NAMALWA (cell line): ENCODE measurements at places on chromosomes 5 and 9.

DNA sequence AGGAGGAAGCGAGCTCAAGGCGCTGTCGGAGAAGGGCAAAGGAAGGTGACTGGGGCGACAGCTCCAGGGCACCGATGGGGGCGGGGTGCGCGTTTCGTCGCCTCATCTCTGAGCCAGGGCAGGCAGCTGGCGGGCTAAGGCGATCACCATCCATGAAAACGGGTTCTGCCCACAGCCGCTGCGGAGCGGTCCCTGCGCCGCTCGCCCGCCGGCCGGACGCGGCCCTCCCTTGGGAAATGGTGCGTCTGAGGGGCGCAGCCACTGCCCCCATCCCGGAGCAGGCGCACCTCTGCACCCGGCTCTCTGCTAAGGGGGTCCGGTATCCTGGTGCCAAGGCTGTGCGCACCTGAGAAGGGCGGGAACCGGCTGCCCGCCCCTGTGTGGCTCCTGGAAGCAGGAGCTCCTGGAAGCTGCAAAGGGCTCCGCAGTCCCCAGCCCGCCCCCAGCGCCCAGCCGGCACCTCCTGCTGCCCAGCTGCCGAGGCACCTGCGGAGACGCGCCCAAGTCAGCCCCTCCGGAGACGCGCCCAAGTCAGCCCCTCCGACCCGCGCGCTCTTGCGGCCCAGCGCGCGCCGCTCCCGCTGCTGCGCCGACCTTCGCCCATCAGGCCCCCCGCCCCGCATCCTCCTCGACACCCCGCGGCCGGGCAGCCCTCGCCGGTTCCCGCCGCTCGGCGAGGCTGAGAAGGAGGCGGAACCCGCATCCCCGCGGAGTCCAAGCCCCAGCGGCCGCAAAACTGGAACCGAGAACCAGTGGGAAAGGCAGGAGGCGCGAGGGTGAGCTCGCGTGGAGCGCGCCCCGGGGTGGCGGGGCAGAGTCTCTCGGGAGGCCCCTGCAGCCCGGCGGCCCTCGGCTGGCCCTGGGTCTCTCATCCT is 757 bp downstream of the ANKRD34B start:
- DNase-seq, result no peak

DNA sequence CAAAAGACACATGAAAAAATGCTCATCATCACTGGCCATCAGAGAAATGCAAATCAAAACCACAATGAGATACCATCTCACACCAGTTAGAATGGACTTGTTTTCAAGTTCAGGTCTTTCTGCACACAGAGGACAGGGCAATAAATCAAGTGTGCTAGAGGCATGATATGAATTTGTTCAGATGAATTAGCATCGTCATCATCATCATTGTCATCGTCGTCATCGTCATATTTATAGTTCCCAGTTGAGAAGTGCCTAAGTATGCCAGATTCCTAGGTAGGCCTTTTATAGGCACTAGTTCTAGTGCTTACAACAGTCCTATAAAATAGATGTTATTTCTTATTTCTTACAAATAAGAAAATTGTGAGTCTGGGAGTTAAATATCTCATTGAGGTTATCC is 34.7 kb upstream of the RASEF start:
- no peak for DNase-seq

DNA sequence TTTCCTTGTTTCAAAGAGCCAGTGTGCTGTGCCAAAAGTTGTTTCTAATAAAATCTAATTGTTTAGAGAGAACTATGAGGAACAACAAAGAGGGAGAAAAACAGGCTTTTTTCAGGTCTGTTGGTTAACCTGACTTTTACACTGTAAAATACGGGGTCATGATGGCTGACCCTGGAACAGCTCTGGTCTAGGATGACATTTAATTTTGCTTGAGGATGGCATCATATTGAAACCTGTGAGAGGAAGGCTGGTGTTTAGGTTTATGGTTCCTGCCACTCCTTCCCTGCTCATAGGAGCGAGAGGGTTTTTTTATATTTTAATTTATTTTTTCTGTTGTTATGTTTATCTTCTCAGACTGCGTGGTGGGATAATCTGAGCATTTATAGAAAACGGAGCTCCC is 327.6 kb downstream of the KDM4C start:
- no peak for DNase-seq

DNA sequence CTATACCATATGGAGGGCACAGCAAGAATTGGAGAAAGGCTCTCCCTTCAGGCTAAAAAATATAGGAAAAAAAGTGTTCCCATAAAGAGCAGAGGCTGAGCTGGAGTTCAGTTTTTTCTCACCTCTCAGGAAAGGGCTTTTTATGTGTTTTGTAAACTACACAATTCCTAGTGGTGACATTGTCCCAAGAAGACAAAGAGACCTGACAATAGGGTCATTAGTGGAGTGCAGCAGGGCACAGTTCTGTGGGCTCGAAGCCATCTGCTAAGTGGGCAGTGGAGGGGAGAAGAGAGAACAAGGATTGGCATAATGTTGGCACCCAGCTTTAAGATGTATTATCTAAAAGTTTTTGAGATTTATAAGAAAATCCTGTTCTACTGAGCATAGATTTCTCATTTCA is 162.5 kb downstream of the HCN1 start:
- DNase-seq, result no peak

GRCh38 chr5:23268136-23268535 is 239.3 kb upstream of the PRDM9 start:
- DNase-seq, result no peak

- peak; percentile 33 for DNase-seq
Measured at GRCh38 chr9:129278391-129279237, 100.6 kb upstream of the IER5L start.

- no peak for DNase-seq
Measured at GRCh38 chr9:89225991-89226471, 47.4 kb upstream of the SHC3 start.

DNA sequence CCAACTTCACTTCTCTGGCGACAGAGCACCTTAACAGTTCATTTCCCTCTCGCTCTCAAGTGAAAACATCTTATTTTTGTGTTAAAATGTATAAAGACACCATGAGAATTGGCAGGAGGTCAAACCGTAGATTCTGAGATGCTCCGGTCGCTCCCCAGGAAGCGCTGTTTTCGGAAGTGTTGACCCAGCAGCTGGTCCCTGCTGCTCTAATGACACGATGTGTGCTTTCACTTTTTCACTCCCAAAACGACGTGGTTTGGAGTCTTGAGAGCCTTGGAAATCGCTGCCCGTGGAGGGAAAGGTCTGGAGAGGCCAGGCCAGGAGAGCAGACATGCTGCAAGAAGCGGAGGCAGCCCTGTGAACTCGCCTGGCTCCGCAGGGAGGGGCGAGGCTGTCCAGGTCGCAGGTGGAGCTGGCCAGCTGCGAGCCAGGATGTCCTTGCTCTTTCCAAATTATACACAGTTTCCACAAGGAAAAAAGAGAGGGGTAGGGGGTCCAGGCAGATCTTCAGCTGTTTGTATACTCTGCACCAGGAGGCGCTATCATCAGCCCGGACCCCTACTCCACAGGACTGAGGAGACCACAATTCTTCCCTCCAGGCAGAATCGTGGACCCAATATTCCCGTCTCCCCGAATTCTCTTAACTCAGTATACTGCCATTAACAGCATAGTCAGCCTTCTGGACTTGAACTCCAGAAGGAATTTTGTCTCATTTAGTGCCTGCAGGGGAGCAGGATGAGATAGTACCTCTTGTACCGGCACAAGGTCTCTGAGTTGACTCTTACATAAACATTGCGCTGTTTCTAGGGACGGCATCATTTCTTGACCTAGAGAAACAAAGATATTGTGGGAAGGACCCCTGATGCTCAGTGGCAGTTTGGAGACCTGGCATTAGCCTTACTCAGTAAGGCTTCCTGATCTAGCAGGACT is 248.6 kb upstream of the ANKRD55 start:
- no peak for DNase-seq

DNA sequence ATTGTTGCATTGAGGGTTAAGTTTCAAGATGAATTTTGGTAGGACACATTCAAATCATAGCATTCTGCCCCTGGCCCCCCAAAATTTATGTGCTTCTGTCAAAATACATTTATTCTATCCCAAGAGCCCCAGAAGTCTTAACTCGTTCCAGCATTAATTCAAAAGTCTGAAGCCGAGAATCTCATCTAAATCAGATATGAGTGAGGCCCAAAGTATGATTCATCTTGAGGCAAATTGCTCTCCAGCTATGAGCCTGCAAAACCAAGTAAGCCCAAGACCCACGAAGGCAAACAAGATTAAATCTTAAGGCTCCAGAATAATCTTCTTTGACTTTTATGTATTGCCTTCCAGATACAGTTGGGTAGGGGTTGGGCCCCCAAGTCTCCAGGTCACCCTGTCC is 19.2 kb downstream of the TNPO1 start:
- DNase-seq, result no peak

DNA sequence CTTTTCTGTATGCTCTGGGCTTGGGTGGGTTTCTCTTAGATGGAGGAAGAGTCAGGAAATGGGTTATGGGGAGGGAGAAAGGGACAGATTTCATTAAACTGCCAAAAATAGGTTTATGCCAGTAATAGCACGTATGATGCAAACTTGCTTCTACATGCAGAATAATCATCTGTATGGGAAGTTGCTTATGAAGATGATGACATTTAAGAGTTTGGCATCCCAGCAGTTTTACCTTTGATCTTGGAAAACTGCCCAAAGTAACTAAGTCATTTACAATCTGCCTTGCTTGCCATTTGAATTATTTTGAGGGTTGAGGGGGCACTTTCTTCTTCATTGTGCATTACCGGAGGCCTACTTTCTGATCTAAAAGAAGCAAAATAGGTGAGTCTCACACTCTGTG is 282.9 kb upstream of the ANKRD55 start:
- no peak for DNase-seq

GRCh38 chr5:68240202-68240601 is 24.6 kb downstream of the PIK3R1 start:
- DNase-seq, result peak; percentile 29

DNA sequence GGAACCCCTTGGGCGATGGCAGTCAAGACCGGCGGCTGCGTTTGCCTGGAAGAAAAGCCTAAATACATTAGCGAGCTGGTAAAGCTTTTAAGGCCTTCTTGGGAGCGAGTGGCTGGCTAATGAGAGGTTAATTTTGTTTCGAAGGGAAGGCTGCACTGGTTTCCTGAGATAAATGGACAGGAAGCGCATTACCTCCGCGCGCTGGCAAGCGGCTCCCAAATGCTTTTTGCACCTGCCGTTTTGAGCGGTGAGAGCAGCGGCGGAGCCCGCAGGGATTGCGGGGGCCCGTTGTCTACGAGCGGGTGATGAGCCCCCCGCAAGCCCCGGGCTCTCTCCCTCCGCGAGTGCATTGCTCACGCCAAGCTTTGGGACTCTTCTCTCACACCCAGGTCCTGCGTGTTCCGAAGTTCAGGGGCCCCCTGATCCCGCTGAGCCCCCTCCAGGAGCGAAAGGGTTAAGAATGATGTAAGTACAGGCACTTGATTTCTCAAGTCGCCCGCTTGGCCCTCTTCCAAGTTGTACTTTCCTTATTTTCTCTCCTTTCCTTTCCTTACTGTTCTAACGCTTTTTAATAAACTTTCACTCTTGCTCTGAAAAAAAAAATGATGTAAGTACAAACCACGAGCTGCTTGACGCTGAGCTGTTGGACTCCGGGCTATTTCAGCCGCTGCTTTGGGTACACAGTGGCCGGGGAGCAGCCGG is 3.1 kb upstream of the RGMB start:
- DNase-seq, result peak; percentile 34

- DNase-seq, result no peak
Measured at GRCh38 chr9:114486205-114486963, 18.9 kb downstream of the WHRN start.

DNA sequence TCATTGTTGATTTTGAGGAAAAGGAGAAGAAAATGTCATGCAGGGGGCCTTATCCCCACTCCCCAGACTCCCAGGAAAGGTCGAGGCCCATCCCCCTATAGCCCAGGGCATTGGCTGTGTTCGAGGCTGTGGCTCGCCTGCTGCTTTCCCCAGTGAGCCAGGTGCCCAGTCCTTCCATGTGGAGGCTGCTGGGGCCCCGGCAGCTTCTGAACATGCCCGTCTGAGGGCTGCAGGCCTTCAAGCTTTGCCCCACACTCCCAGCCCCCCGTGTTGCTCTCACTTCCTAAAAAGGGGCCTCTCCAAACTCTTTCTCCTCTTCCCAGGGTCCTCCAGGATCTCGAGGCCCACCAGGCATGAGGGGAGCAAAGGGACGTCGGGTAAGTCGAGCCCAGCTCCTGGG is 64.7 kb upstream of the ORM1 start:
- DNase-seq, result no peak

DNA sequence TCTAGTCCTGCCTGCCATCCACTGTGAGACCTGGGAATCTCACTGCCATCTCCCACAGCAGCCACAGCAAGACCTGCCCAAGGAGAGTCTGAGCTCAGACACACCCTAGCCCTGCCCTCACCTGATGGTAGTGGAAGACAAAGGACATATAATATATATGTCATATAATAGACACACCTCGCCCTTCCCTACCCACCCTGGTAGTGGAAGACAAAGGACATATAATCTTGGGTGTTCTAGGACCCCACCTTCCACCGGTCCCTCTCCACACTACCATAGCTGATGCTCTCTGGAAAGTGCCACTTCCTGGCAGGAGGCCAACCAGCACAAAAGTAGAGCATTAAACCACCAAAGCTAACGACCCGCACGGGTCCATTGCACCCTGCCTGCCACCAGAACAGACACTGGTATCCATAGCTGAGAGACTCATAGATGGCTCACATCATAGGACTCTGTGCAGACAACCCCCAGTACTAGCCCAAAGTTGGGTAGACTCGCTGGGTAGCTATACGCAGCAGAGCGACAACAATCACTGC is 545.6 kb downstream of the CAAP1 start:
- DNase-seq, result no peak

DNA sequence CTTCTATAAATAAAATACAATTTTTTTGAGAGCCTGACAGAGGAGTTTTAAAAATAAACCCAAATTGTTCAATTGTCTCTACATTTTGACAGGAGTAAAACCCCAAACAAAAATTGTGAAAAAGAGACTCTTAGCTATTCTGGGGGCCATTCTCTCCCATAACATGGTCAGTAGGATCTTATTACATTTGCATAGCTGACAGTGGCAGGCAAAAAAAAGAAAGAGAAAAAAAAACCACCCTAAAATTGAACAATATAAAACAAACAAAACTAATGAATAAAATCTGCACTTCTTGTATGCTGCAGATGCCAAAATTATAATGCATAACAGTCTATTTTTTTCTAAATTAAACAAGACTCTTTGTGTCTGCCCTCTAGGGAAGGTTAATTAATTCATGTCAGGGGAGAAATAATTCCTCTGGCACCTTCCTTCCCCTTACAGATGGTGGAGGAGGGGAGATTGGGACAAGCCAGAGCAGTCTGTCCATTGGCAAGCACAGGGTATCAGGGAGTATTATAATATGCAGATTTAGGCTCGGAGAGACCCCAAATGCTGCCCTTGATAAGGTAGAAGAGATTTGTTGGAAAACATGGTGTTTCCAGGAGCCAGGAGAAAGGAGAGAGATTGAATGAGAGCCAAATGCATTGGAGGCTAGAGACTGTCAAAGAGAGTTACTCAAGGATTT is 79.7 kb upstream of the CDH6 start:
- no peak for DNase-seq

GRCh38 chr5:61587125-61587524 is 255.1 kb downstream of the ZSWIM6 start:
- no peak for DNase-seq
